ENCODE measurements at places on chromosomes 7 and 10. TPM values are rescaled to one million over a fixed set of nuclear protein-coding genes. Genes with fewer than 3 reads are reported as not detected.
A peak's percentile ranks its signal among the peaks of the same experiment; 100 is the strongest.

DNA sequence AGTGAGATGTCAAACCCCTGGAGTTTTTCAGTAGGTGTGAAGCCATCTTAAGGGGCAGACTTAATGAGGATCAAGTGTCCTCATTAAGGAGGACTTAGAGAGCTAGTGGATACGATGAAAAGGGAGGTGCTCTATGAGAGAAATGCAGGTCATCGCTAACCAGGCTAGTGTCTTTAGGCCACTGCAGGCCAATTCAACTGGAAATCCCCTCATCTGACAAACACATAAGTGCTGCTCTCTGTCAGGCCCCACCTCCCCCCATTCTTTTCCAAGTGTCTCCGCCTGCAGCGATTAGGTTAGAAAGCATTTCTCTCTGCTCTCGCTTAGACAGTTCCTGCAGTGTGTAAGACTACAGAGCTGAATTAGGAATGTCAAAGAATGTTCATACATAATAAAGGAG is 33.7 kb downstream of the RBM28 start:
- DNase-seq = no peak

DNA sequence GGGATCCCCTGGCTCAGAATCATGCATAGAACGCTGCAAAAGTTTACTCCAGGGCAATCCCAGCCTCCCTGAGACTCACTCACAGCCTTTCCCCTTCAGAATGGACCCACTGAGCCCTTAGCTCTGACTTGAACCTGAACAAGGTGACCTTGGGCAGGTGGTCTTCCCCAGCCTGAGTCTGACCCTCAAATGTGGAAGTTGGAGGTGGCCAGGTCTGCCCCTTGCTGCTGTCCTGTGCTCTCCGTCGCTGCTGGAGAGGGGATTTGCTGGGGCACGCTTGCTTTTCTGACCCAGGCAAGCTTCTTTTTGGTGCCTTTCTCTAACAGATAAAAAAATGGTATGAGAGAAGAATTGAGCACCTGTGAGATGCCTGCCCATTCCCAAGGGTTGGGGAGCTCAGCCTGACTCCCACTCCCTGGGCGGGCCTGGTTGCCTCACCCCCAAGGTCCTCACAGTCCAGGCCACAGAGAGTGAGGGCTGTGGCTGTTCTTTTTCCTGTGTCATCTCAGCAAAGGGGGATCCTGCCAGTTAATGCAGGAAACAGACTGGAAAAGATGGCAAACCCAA is 46.6 kb upstream of the IGFBP3 start:
- DNase-seq = no peak

DNA sequence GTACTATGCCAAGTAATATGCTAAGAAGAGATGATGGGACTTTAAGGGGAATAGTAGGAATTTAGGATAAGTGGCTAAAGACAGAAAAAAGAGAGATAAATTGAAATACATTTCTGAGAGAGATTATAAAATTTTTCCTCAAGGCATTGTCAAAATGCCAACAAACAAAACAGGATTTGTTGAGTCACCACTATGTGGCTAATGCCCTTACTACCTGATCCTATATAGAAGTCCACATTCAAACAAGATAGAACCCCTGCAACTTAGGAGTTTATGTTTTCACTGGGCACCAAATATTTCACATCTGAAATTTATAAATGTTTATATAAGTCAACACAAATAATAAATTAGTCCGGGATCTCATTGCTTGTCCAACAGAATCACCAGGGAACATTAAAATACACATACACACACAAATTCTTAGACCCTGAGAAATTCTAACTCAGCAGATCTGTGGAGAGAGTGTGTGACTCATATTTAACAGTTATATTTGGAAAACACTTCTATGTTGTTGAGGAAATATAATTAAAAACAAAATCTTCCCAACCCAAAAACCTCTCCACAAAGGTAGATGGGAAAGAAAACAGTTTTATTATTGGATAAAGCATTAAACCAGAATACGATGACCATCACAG is 154.3 kb downstream of the PPP1R3A start:
- DNase-seq = no peak

GRCh38 chr10:30114881-30115625 is 55.7 kb upstream of the JCAD start:
- DNase-seq = no peak

DNA sequence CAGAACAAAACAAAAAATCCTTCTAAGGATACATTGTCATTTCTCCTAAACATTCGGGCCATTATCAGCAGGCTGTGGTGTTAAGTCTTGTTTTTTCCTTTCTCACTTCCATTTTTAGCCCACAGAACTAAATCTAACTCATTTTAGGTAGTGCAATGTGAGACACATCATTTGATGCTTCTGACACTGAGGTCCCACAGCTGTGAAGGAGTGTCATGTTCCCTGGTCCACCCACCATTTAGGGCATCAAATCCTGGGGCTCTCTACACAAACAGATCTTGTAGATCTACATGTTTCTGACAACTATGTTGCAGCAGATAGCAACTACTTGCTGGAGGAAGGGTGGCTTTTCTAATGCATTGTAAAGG is 232.5 kb upstream of the IGFBP3 start:
- no peak for DNase-seq

DNA sequence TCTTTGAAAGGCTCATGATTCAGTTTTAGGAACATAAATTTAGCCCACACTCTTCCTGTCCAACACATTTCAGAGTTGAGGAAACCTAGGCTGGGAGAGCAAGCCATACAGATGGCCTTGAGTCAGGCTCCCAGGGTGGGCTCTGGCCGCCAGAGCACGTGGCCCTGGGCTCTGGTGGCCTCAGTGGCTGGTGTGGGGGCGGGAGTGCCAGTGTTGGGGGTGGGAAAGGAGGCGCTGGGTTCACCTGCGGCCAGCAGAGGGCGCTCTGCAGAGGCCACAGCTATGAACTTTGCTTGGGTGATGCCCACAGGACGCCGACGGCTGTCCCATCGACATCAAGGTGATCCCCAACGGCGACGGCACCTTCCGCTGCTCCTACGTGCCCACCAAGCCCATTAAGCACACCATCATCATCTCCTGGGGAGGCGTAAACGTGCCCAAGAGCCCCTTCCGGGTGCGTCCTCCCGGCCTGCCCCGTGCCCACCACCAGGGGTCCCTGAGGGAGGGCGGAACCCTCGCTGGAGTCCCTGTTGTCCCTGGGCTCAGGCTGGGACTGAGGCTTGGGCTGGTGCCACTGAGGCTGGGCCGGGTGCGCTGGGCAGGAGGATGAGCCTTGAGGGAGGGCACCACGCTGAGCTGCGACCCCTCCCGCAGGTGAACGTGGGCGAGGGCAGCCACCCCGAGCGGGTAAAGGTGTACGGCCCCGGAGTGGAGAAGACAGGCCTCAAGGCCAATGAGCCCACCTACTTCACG is 11.9 kb downstream of the FLNC start:
- DNase-seq = no peak

DNA sequence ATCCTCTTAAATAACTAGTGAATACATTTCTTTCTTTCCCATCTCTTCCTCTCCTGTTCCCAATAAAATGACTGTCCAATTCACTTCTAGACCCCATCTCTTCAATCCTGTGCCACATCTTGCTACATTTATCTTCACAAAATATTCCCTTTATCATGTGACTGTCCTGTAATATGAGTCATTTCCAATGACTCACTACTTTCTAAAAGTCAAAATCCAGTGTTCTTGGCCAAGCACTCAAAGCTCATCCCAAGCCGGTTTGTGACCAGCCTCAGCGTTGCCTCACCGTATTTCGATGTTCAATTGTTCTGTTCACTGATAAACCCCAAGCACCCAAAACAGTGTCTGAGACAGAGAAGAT is 104.7 kb downstream of the PARD3 start:
- peak; percentile 41 for DNase-seq

DNA sequence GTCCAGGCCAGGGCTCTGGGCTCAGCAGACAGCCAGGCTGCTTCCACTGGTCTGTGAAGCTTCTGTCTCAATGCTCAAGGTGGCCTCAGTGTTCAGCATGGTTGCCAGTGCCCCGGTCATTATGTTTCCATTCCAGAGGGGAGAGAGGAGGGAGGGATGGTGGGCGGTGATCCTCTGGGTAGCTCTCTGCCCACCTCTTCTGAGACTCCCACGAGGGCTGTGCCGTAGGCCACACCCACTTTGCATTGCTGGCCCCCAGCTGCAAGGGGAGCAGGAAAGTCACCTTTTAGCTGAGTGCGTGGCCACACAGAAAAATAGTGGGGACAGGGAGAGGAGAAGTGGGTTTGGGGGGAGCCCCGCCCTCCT is 42.5 kb downstream of the FOXK1 start:
- no peak for DNase-seq

DNA sequence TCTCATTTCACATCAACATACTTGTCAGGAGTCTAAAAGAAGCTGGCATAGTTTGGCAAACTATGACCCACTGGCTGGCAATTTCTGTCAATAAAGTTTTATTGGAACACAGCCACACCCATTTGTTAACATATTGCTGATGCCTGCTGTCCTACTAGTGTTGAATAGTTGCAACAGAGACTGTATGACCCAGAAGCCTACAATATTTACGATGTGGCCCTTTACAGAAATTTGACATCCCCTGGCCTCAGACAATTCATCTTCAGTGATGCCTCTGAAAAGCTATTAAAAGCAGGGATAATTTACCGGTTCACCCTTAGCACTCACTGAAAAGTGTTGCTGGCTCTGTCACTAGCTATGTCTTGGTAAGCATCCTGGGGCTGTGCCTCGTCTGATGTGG is 155.2 kb downstream of the ARID5B start:
- DNase-seq = no peak

DNA sequence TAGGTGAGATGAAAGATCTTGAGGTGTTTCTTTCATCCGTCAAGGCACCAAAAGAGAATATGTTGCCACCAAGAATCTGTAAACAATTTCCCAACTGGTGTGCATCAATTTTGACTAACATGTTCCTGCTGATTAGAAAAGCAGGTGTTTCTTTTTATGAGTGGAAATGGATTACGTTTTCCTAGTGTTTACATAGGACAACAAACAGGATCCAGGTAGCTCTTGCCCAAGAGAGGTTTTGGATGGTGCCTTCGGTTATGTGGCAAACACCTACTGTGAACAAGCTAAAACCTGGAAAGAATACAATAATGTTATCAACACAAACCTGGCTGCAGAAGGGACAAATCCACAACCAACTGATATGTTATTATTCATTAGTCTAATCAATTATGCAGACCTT is 53.6 kb upstream of the WNT16 start:
- no peak for DNase-seq

- DNase-seq = no peak
Observed at GRCh38 chr10:49368256-49368655, 27.6 kb downstream of the DRGX start.

GRCh38 chr10:29646238-29646902 is 11.6 kb upstream of the SVIL start:
- DNase-seq = no peak

- DNase-seq = no peak
Observed at GRCh38 chr7:51850126-51850525, 533.5 kb upstream of the COBL start.

DNA sequence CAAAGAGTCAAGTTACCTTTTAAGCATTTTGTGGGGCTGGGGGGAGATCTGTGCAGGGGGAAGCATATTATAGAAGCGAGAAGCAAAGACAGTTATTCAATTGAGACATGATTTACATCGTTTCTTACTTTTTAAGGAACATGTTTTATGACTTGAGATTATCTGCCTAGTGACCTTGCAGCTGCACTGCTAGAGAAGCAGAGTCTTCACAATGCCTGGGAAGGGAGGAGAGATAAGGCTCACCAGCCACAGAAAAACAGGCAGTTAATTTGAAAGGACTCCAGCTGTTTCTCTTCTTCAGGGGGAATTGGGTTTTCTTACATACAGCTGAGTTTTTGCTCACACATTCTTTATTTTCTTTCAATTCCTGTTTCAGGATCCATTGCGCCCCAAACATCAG is 31.0 kb downstream of the PHYH start:
- DNase-seq = no peak

DNA sequence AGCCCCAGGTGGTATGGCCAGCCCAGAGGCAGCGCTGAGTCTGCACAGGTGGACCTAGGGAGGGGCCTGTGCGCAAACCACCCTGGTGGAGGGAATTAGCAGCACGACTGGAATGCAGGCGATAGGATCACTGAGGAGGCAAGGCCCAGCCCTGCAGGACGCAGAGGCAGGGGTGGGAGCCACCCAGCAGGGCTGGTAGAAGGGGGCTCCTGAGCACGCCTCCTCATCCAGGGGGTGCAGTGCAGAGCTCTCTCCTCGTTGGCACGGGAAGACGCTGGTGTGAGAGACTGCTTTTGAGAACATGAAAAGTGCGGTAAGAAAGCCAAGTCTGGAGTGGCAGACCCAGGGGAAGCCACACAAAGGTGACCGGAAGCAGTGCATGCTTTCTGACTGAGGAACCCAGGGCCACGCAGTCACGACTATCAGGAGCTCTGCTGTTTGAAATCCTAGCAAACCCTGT is 6.0 kb downstream of the FXYD4 start:
- DNase-seq = no peak

GRCh38 chr7:83957333-83957732 is 237.3 kb downstream of the SEMA3A start:
- no peak for DNase-seq

DNA sequence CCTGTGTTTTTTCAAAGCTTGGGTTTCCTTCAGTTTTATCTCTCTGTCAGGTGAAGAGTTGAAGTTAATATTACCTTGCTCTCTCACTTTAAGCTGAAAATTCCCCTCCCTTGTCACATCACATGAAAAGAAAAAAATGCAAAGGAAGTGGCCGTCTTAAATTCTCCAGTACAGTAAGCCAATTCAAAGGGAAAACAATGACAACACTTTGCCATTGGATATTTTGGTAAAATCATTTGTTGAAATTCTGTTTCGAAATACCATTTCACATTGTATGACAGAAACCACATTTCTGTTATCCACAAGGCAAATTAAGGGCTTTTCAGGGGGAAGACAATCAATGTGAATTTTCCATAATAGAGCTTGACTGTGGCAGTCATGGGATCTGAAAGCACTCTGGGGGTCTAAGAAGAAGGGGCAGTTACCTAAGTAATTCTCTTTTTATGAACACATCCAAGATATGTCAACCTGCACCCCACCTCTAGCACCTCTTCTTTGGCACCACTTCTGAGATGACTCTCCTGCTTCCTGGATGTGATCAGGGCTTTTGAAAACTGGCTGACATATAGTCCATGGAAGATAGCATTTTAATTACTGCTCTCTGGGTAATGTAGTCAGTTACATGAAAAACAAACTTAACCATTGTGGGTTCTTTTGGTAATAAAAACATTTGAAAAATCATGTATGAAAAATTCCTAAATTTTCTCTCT is 63.8 kb downstream of the ENTPD1 start:
- DNase-seq = no peak

DNA sequence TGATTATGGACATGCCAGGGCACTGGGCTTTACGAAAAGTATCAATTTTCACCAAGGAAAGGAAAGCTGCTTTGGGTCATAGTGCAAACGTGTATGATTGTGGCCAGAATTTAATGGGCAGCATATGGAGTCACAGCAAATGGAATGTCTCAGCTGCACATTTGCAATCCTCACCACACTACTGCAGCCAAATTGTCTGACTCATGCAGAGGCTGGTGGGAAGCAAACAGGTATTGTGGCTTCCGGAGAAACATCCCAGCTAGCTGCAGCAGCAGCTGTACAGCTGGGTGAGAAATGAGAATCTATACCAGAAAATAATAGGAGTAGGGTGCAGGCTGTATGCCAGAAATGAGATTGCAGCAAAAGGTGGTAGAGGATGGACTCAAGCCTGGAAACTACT is 374.7 kb upstream of the VWC2 start:
- DNase-seq = no peak

Gene CTTNBP2
- polyA plus RNA-seq = 2.6 TPM

Gene TMEM248
- 51.8 TPM for polyA plus RNA-seq

Gene TRIL
- polyA plus RNA-seq = 7.4 TPM

Gene SPOCK2
- 27.1 TPM for polyA plus RNA-seq

Gene ACHE
- 1.8 TPM for polyA plus RNA-seq

Gene RRP12
- polyA plus RNA-seq = 7.2 TPM

Gene DOCK1
- 24.7 TPM for polyA plus RNA-seq

Gene TSPAN33
- polyA plus RNA-seq = 9.3 TPM
